Stimulated activated CD4-positive, alpha-beta T cell treated with anti-CD3 and anti-CD28 coated beads, Interleukin-1b, Interleukin-23, amount 100 ng/mL, for 4 hours (primary cell): ENCODE measurements at places on chromosomes 3 and 15.

DNA sequence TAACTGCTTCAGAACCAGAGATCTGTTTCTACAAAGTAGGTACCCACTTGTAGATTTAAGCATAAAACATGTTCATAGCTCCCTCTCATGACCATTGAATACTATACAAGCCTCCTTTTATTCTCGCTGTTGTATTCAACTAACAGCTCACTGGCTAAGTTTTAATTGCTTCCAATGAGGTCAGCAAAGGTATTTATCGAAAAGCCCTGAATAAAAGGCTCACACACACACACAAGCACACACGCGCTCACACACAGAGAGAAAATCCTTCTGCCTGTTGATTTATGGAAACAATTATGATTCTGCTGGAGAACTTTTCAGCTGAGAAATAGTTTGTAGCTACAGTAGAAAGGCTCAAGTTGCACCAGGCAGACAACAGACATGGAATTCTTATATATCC, at the start of gene FGF7:
Gene FGF7 (plus strand): TSS at position 222 of the 400 bp plus-strand sequence. CDS start 1,056 bp downstream, outside the sequence.
- DNase-seq = no peak

DNA sequence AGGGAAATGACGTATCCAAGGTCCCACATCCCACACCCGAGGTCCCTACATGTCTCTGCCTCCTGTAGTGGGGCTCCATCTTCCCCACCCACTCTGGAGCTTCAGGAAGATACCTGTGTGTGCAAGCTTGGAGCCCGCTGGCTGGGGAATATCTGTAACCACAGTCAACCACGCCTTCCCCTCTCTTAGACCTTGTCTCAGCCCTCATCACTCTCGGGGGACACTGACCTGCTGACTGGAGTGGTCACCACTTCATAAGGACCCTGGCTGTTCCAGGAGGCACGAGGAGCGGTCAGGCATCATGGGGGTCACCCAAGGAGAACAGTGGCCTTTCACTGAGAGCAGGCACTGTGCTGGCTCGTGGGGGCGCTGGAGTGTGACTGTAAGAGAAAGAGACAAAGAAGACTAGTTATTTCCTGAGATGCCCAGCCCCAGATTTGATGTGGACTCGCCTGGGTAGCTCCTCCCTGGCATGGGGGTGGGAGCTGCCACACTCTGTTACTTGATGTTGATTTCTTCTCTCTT, 48.6 kb downstream of the CTXND1 start:
- DNase-seq = no peak

DNA sequence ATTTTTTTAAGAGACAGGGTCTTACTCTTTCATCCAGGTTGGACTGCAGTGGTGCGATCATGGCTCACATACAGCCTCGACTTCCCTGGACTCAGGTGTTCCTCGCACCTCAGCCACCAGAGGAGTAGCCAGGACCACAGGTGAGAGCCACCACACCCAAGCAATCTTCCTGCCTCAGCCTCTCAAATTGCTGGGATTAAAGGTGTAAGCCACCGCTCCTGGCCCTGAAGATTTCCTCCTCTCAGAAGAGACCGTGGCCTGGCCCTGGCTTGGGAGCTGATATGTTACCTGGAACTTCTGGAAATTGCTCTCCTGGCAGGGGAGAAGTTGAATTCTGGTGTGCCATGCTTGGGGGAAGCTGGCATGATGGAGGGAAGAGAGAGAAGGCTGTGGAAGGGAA, 36.2 kb downstream of the PPCDC start:
- no peak for DNase-seq

DNA sequence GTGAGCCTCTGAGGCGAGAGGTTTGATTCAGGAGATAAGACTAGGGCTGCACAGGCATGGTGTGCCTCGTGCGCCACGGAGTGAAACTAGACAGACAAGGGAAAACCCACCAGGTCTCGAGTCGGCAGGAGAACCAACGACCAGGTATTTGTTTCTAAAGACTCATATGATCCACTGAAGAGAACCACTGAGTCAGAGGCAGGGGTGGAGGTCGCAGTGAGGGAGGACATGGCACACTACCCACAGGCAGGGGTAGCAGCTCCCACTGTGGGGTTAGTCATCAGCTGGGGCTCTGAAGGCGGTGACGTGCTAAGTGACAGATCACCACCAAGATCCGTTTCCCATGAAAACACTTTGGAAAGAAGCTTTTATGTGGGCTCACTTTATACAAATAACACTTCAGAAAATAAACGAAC, 45.7 kb downstream of the CHSY1 start:
- DNase-seq = peak; percentile 79

DNA sequence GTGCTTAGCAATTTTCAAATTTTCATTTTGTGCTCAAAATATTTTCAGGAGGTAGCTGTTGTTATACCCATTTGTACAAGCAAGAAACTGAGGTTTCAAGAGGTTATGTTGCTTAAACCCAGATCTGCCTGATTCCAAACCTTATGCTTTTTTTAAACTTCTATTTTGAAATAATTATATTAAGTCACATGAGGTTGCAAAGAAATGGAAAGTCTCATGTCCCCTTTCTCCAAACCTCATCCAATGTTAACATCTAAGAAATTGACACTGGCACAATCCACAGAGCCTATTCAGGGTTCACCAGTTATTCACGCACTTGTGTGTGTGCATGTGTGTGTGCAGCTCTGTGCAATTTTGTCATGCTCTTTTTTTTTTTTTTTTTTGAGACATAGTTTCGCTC, 35.1 kb downstream of the B3GNT5 start:
- no peak for DNase-seq

DNA sequence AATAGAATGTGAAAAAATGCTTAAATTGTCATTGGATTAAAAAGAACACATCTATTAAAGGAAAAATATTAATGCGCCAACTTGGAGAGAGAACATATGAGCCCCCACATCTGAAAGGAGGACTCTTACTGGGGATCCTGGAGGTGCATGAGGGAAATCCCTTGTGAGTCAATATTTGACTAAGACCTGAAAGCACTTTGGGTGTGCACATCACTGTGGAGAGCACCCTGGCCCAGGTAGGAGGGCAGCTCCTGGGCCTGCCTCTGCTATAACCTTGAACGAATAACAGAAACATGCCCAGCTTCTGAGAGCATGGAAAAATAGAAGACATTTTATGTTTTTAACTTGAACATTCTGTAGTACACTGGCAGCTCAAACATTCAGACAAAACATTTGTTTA, 199.8 kb downstream of the GAP43 start:
- no peak for DNase-seq

DNA sequence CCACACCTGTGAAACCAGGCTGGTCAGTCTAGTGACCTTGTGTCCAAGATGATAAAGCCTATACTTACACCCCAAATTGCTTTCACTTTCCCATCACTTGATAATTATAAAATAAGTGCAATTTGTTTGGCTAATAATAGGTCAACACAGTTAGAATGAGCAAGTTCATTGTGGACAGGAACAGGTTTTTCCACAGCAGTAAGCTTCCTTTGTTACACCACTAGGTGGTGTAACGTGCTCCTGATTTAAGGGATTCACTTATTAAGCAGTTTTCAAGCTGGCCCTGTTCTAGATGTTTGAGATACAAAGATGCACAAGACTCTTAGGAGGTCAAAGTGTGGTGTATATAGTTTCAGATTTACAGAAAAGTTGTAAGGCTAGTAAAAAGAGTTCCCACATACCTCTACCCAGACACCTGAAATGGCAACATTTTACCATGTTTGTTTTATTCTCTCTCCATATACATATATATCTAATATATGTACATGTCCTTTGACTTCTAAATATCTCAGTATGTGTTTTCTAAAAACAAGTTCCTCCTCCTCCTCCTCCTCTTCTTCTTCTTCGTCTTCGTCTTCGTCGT, 6.8 kb upstream of the MFSD1 start:
- DNase-seq = no peak

DNA sequence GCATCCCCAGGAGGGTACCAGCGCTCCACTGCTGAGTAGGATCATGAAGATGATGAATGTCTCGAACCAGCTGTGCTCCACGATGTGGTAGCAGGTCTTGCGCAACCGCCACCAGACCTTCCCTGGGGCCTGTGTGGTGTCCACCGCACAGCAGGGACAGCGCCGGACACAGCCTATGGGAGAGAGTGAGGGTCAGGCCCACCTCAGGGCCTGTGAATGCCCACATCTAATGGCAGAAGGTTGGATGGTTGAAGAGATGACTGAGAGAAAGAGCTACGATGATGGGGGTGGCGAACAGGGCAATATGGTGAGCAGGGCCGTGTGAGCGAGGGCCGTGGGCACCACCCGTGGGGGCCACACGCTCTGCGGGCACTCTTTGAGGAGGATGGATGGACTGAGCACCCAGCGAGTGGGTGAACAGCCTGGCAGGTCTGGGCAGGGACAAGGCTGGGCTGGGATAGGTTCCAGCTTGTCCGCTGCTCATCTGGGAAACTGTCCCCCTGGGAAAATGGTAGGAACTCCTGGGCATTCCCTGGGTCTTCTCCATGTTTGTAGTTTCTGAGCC, 74.1 kb downstream of the SCN5A start:
- no peak for DNase-seq

DNA sequence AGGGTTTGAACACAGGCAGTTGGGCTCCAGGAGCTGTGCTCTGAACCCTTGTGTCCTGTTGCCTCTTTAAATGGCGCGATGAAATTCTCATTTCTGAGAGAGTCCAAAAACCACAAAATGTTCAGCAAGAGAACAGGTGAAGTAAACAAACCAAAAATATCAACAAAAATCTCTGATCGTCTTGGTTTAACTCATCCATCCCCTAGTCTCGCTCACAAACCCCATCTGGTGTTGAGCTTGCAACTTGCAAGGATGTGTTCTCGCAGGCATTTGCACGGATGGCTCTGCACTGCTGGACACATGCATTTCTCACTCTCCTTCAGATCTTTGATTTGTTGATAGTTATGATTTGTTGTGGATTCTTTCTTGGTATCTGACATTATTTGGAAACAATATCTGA, 31.1 kb downstream of the FAH start:
- DNase-seq = no peak

DNA sequence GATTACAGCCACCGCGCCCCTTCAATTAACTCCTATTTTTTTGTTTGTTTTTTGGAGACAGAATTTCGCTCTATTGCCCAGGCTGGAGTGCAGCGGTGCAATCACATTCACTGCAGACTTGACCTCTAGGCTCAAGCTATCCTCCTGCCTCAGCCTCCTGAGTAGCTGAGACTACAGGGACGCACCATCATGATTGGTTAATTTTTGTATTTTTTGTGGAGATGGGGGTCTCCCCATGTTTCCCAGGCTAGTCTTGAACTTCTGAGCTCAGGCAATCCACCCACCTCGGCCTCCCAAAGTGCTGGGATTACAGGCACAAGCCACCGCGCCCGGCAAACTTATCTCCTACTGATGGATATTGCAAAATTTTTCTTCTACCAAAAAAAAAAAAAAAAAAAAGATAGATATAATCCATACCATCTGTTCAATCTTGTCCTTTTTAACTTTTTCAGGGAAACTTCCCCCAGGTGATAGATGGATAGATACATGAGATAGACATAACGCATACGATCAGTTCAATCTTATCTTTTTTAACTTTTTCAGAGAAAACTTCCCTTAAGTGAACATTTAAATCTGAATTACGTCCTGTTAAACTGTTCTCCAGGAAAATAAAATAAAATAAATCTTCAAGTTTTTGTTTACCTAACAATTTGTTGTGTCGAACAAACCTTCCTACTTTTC, 693 bp upstream of the RPSA start:
- DNase-seq = no peak

GRCh38 chr3:119219069-119219468, 21.6 kb downstream of the B4GALT4 start:
- no peak for DNase-seq

DNA sequence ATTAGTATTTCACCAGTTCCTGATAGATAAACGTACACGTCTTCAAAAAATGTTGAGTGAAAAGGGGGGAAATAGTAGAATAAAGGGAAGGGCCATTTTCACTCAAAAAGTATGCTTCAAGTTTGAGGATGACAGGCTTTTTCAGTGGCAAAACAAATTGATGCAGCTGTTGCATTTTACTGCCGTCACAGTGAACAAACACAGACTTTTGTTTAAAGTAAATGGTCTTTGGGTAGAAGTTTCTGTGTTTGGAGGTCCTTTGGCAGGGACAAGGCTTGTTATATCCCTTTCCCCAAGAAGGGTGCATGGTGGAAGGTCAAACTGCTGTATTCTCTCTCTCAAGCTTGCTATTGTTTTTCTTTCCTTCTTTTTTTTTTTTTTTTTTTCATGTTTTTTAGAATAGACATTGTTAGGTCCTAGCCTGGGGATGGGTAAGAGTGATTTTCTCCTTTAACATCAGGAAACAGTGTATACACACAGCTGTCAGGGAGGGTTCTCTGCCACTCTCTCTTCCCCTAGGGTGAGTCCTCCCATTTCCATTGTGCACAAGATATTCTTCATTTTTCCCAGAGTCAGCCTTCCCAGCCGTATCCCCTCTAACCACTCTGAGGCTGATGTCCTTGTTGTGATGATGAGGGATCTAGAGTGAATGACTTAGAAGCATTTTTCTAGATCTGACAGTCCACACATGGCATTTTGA, 6.6 kb upstream of the SUCNR1 start:
- no peak for DNase-seq

DNA sequence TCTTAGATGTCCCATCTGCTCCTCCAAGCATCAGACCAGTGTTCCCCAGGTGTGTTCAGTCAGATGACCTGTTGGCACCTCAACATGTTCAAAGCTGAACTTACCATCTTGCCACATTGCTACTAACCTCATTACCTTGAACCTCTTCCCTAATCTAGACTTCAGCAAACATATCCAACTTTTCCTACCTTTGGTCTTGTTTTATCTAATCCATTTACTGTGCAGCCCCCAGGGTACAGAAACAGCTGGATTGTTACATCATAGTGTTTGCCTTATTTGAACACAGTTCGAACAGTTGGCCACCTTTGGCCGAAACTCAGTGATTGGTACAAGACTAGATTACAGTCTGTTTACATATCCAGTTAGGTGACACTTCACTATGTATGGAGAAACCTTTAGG, 36.1 kb upstream of the MCF2L2 start:
- DNase-seq = no peak

GRCh38 chr3:25872200-25872877, 82.4 kb downstream of the OXSM start:
- no peak for DNase-seq

GRCh38 chr3:49276475-49277382, at the start of gene C3orf62:
Gene C3orf62 (minus strand): TSS chr3:49277232. CDS start chr3:49276872, 360 bp downstream.
- peak; percentile 57 for DNase-seq

DNA sequence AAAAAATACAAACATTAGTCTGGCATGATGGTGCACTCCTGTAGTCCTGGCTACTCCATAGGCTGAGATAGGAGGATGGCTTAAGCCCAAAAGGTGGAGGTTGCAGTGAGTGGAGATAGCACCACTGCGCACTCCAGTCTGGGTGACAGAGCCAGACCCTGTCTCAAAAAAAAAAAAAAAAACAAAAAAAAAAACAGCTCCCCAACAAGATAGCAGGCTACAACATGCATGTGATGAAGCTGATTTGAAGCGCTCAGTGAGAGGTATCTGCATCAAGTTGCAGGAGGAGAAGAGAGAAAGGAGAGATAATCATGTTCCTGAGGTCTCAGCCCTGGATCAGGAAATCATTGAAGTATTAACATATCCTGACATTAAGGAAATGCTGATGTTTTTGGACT, 608 bp upstream of the PPCDC start:
- DNase-seq = no peak

- no peak for DNase-seq
These were observed 19.5 kb upstream of the CLDN18 start for GRCh38 chr3:137990427-137990826.

GRCh38 chr3:134374105-134374790, at the start of gene AMOTL2:
Gene AMOTL2 (minus strand): TSS chr3:134374447. CDS start chr3:134371433, 3,014 bp downstream.
- no peak for DNase-seq
